Esophagus squamous epithelium (tissue), 5 donors: ENCODE measurements at places on chromosomes 6 and 20. TPM values are rescaled to one million over a fixed set of nuclear protein-coding genes. Genes with fewer than 3 reads are reported as not detected.

DNA sequence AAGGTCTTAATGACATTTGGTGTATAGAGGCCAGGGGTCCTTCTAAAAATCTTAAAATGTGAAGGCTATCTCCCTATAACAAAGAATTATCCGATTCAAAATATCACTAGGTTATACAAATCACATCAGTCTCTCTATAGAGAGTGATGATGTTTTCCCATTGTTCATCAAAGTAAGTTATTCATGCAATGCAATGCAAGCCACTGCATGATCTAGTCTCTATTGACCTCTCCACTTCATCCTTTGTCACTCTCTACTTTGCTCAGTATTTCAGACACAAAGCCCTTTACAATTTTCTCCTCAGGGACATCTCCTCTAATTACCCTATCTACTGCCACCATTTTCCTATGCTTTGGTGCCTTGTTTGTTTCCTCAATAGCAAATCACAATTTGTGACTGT lies 628.0 kb downstream of the HTR1B start:
- H3K27me3 ChIP-seq: no peaks in the 10 kb centered on the region
- DNase-seq: no peak
- H3K27ac ChIP-seq: no peak overlapping the region

Gene MDFI
- total RNA-seq: 105 TPM

DNA sequence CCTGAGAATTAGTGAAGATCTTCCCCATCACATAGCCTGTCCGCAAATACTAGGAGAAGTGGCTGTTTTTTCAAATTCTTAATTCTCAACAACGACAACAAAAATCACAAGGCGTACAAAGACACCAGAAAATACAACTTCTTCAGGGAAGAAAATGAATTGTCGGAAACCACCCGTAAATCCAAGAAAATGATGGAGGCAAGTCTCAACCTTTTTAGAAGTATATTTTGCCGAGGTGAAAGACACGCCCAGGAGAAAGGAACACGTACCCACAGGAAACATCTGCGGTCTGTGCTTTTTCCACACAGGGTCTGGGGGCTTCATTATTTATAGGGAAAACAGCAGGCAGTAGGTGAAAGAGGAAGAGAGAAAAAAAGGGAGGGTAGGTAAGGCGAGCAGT lies 223.9 kb upstream of the GGTLC1 start:
- H3K27ac ChIP-seq: no peak overlapping the region
- H3K4me3 ChIP-seq: no peak overlapping the region
- no peaks in the 10 kb centered on the region for H3K36me3 ChIP-seq
- no peak for DNase-seq

Gene FAM184A
- 3.8 TPM for total RNA-seq

DNA sequence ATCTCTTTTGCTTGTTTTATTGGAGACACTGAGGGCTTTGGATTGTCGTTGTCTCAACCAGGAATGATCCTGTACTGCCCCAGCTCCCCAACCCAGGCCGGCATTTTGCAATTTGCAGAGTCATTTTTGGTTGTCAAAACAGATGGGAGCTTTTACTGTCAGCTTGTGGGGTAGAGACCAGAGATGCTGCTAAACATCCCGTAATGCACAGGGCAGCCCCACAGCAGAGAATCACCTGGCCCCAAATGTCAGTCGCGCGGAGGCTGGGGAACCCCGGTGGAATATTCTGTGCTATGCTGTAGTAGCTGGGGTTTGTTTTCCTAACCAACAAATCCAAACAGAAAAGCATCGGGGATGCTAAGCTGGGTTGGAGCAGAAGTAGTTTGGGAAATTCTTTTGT lies 99.7 kb downstream of the TSHZ2 start:
- no peaks in the 10 kb centered on the region for H3K36me3 ChIP-seq
- H3K27me3 ChIP-seq: no peaks in the 10 kb centered on the region
- DNase-seq: no peak
- H3K4me3 ChIP-seq: no peak overlapping the region
- H3K4me1 ChIP-seq: peaks cover 4% of the 10 kb centered on the region
- H3K27ac ChIP-seq: peak overlapping the region; percentile 33

GRCh38 chr6:112833581-112834131 lies 486.5 kb downstream of the RFPL4B start:
- no peaks in the 10 kb centered on the region for H3K36me3 ChIP-seq
- no peak overlapping the region for H3K27ac ChIP-seq
- no peaks in the 10 kb centered on the region for H3K4me1 ChIP-seq
- DNase-seq: no peak
- H3K4me3 ChIP-seq: no peak overlapping the region

GRCh38 chr6:71902261-71902660 lies 15.9 kb downstream of the RIMS1 start:
- H3K27ac ChIP-seq: no peak overlapping the region
- DNase-seq: no peak
- no peaks in the 10 kb centered on the region for H3K4me1 ChIP-seq
- H3K36me3 ChIP-seq: no peaks in the 10 kb centered on the region
